ENCODE measurements at places on chromosomes 16 and 17.

GRCh38 chr17:79188048-79188447 is 113.4 kb downstream of the ENGASE start:
- no peak for DNase-seq

DNA sequence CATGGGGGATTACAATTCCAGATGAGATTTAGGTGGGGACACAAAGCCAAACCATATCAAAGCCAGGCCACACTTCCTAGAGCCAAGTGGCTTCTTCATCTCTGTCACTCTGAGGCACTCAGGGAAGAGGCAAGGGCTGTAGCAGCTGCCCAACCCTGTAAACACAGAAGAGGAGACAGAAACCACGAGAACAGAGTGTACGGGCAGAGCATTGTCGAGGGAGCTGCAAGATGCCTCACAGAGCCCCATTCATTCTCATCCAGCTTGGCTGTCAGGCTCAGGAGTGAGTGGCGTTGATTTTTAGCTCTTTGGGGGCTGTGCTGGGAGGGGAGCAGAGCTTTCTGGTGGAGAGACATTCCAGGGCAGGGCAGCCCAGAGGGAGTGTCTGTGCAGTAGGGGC is 117.2 kb upstream of the SALL1 start:
- DNase-seq = no peak

DNA sequence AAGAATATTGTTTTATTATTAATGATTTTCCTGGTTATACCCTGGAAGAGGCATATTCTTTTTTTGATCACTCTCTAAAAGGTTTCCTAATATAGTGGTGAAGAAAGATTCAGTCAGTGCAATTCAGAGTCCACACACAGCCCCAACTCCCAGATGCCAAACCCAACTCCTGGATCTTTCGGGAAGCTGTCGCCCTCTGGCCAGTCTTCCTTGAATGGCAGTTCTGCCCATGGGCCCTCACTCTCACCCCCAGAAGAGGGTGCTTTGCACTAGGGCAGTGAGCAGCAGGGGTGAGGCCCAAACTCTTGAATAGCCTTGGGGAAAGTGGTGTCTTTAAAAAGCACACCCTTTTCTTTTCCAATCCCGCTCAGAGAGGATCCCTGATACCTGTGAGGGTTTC is 11.0 kb downstream of the KRT32 start:
- DNase-seq = no peak

DNA sequence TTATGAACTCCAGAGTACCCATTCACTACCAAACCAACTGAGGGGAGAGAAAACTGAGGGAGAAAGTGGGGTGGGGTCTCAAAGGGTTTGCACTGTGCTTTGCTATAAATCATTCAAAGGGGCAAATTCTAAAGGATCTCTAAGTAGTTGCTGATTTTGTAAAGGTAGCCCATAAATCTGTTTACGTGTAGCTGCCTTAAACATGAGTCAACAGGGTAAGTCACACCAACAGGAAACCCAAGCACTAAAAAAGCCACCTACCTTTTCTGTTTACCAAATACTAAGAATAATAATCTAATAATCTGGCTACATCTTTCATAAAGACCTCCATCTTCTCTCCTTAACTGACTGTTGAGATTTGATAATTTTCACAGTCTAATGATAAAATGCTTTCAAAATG is 8.4 kb upstream of the HSBP1 start:
- no peak for DNase-seq

DNA sequence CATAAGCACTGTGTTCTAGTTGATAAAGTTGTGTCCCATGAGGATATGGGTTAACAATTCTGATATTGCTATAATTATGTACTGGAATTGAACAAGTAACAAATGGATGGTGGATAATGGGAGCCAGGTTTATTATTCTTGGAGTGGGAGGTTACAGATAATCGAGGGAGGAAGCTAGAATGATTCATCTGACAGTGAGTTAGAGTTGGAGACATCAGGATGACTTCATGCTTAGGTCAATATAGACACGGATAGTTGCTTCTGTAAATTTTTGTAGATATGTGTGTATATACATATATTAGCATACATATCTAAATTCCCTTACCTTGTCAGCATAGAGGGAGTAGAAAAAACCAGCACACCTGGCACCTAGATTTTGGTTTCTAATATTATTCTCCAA is 293.4 kb downstream of the SHISA9 start:
- DNase-seq = no peak

- no peak for DNase-seq
Observed at GRCh38 chr17:48002266-48002915, 31.5 kb downstream of the CDK5RAP3 start.

DNA sequence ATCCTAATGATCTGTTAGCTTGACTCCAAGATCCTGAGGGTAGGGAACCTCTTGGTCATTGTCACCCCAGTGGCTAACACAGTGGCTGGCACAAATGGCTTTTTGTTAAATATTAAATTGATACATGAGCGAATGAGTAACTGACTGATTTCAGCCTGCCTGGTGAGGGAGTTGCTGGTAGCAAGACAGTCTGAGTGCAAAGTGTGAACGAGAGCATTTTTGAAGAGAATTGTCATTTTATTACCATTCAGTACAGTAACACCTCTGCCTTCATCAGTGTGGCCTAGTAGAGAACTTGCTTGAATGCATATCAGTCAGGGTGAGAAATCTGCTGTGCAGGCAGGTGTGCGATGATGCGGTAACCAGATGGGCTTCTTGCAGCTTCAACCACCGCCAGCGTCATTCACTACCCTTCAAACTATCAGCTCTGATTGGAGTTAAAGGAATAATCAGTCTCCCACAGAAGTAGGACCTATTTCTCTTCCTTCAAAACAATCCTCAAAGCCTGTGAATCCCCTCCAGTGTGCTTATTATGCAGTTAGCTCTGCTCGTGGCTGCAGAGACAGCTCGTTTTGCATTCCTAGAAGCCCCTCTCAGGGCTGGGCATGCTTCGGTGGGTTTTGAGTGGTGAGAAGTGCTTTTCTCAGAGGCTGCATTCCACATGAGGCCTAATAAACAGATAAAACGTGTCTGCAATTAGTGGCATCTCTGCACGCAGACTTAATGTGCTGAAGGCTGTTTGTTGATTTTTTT is 29.0 kb downstream of the HEXIM2 start:
- DNase-seq = no peak

DNA sequence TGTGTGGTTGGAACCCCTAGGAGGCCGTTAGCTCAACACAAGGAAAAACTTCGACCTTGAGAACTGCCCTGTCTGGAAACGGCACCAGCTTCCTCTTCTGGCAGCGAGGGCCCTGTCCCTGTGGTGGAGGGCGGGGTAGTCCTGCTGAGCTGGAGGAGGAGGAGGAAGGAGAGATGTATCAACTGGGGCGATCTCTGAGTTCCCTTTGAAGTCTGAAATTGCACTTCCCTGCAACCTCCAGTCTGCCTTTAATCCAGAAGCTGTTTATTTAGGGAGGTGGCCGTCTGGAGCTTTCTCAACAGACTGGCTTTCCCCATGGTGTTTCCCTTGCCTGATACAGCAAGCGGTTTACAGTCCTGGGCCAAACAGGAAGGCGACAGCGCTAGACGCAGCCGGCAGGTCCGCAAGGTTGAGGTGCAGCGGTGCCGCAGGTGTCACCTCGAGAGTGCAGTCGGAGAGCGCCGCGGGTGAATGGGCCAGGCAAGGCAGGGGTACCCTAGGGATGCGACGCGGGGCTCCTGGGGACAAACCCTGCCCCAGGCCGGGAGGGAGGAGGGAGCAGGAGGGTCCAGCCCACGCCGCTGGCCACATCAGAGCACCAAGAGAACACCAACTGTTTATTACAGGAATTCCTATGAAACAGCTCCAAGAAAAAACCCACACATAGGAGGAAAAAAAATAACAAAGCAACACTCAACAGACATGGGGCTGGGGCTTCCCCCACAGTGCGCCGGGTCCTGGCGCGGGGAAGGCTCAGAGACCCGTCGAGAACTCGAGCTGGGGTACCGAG is 11.4 kb upstream of the MRPS23 start:
- DNase-seq = no peak

DNA sequence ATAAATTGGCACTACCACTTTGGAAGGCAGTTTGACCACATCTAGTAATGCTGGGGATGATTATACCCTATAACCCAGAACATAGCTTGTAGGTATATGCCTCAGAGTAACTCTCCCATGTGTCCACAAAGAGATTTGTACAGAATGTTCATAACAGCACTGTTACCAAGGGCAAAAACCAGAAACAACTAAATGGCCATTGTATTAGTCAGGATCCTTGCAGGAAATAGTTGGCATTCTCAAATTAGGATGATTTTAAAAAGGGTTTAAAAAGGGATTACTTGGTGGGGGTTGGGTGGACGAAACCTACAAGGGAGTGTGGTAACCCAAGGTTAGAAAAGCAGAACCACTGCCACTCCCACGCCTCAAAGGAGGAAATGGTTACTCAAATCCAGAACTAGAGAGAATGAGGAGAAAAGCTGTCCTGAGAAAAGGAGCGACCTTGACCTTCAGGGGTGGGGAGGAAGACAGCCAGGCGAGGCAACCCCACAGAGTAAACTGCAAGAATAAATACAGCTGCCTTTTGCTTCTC is 2.1 kb downstream of the CPPED1 start:
- DNase-seq = no peak

DNA sequence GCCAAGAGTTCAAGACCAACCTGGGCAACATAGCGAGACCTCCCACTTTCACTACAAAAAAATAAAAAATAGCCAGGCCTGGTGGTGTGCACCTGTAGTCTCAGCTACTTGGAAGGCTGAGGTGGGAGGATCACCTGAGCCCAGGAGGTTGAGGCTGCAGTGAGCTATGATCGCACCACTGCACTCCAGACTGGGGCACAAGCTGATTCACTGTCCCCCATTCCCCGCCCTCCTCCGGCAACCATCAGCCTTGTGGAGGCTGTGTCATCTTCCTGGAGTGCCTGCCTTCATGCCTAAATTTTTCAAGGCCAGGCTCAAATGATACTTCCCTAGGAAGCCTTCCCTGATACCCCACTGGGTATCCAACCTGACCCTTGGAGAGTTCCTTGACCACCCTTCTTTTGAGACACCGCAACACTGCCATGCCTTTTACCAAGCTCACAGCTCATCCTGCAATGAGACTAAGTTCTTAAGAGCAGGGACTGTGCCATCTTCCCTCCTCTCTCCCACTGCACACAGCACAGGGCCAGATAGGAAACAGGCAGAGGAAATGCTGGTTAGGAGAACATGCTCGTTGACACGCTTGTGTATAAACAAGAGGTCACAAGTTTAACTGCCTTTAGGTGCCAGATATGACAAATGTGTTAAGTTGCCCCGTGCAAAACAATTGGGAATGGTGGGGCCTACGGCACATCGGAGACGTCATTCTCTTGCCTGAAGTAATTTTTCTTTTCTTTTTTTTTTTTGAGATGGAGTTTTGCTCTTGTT is 3.9 kb upstream of the SRCAP start:
- no peak for DNase-seq

GRCh38 chr16:57694725-57695679 is at the start of gene DRC7:
TSS of gene DRC7 (plus strand) at chr16:57694806. CDS start at chr16:57697950, 3,144 bp downstream.
- no peak for DNase-seq

DNA sequence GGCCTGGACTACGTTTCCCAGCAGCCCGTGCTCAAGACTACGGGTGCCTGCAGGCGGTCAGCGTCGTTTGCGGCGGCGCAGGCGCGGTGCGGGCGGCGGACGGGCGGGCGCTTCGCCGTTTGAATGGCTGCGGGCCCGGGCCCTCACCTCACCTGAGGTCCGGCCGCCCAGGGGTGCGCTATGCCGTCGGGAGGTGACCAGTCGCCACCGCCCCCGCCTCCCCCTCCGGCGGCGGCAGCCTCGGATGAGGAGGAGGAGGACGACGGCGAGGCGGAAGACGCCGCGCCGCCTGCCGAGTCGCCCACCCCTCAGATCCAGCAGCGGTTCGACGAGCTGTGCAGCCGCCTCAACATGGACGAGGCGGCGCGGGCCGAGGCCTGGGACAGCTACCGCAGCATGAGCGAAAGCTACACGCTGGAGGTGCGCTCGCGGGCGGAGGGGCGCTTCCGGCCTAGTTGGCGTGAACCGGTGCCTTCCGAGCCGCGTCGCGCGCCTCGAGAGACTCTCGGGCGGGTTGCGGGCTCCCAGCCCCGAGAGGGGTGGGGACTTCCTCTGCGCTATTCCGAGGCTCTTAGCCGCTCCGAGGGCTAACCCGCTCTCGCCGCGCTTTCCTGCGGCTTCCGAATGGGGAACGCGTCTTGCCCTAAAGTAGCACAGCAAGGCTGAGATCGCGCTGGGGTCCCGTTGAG is at the start of gene RBL2:
TSS of gene RBL2 (plus strand) at position 95 of the 689 bp plus-strand sequence. CDS start at position 181, 86 bp downstream.
- peak; percentile 31 for DNase-seq

GRCh38 chr17:50498021-50498874 is 10.0 kb upstream of the MYCBPAP start:
- DNase-seq = no peak

DNA sequence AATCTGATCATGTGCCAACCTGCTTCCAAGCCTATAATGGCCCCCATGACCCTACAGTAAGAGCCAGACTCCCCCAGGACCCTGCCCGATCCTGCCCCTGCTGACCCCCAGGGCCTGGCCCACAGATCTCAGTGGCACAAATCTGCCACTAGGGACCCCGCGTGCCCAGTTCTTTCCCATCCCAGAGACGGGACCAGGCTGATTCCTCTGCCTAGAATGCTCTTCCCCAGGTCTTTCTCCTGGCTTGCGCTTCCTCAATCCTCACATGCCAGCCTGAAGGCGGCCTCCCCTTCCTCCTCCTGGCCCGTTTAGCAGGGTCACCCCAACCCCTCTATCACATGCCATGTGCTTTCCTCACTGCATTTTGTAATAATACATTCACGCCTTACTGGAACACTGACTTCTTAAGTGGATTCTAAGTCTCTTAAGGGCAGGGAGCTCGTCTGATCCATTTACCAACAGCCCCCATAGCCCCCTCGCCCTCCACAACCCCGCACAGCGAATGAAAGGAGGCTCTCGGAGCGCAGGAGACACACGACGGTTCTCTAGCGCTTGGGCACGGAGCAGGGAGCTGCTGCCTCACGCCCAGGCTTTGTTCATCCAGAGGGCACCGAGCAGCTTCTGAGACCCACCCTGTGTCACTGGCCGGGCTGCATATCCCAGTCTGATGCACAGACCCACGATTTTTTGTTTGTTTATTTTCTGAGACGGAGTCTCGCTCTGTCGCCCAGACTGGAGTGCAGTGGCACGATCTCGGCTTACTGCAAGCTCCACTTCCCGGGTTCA is 1.2 kb downstream of the TRIM65 start:
- DNase-seq = no peak

GRCh38 chr16:51986301-51986700 is 560.6 kb downstream of the TOX3 start:
- no peak for DNase-seq

DNA sequence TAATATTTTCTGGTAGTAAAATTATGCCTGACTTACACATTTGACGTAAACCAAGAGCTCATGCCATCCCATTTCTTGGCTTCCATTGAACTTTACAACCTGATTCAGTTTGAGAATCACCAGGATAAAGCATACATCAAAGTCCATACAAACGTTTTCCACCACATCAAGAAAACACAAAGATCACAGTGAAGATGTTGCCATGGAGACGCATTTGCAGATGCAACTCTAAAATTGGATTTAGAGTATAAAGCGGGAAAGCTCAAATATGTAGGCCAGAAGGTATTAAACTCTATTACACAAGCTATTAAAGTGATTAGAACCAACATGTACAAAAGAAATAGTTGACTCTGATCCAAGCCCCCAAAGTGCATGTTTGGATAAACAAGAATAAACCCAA is 10.4 kb downstream of the C16orf46 start:
- DNase-seq = no peak

- no peak for DNase-seq
Observed at GRCh38 chr17:81870131-81870980, 781 bp downstream of the ARHGDIA start.

- no peak for DNase-seq
Observed at GRCh38 chr16:70018254-70018653, 67.1 kb downstream of the CLEC18A start.

All from cortex of kidney (tissue), 1 donor.